Astrocyte of the cerebellum (primary cell): ENCODE measurements at places on chromosomes 7 and 10.

DNA sequence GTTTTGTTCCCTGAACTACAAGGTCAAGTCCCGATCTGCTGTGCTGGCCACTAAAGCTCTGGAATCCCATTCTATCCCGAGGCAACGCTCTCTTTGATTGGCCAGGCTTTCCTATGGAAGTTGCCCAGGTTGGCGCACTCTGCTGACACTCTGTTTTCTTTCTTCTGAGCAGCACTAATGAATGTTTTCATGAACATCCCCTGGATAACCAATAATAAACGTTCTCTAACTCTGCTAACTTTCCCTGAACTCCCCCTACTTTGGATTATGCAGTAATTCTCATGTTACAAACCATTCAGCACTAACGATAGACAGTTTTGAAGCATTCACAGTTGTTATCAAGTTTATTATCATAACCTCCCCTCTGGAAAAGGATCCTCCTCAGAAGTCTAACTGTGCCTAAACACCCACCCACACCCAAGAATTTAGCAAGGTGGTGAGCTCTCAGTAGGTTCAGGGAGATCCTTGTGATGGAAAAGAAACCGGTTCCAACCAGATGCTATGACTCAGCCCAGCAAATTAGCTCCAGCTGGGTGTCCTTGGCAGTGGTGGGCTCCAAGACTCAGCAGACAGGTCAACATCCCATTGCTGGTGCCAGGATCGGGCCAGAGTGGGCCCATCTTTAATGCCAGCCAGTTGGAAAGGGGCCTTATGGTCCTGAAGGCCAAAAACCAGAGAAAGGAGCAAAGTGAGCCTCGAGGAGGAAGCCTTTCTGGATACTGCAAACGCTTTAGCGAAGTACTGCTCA is 68.4 kb downstream of the CREB3L2 start:
- DNase-seq = peak; percentile 62

DNA sequence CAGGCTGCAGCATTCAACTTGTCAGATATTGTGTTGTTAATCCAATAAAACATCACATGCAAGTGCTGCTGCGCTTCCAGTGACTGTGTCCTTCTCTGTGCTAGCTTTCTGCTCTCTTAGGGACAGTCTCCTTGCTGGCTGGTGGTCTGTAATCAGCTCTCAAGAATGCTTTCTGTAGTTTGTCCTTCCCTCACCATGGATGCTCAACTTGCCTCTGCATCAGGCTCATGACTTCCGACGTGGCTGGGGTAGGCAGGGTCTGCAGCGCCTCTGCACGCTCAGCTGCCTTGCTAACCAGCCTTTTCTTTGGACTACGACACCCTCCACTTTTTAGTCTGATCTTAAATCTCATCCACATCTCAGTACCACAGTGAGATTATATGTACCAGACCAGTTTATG is 58.3 kb downstream of the MMRN2 start:
- DNase-seq = no peak

- no peak for DNase-seq
Measured at GRCh38 chr7:108254259-108254658, 124.1 kb upstream of the LAMB4 start.

DNA sequence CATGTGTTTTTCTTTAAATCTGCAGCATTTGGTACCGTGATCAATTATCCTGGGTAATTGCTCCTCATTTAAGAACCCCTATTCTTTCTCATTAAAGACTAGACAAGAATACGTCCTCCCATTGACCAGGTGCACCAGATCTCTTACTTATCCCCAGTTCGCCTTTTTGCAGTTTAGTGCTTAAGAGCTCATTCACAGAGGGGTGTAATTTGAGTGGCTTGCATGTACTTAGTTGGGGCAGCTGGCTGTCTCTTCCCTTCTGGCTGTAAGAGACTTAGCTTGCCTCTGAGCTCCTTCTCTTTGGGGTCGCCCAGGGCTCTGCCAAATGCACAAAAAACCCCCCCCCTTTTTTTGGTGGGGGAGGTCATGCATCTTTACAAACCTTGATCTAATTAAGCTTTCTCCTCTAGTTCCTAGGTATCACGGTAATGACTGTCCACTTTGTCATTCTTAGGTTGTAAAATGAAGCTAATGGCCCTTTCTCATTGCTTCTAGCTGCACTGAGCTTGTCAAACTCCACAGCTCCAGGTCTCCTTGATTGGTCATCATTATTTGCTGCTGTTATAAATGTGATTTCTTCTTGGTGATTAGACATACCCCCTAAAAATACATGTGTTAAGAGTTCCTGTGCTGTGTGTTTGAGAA is 26.3 kb downstream of the GAD2 start:
- no peak for DNase-seq

DNA sequence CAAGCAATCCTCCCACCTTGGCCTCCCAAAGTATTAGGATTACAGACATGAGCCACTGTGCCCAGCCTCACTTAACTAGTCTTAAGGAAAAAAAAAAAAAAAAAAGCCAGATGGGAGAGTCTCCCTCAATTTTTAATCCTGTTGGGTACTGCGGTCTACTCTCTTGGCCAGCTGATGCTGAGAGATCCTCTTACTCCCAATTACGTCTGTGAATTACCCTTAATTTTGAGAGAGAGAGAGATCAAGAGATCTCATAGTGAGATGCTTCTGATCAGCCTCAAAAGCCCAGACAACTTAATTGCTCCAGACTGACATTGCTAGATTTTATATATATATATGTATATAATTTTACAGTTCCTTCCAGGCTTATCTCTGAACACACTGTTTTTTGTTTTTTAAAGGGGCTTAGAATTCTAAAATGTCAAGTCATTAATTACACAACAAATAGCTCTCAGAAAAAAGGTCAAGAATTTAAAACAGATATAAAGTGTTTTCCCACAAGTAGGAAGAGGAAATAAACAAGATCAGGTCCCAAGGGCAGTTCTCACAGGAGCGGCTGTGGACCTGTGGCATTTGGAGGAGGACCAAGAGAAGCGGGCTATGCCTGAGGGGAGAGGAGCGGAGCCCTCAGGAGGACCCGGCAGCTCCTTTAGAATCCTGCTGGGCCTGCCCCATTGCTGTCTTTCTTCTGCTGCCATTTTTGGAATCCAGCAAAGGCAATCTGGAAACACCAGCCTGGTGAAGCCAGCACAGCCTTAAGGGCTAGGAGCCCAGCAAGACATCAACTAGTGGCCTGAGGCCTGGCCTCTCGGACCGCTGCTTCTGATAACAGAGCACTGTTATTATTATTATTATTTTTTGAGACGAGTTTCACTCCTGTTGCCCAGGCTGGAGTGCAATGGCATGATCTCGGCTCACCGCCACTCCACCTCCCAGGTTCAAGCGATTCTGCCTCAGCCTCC is 30.1 kb downstream of the DENND2A start:
- DNase-seq = no peak

GRCh38 chr10:63798599-63799498 is 277.6 kb downstream of the REEP3 start:
- DNase-seq = peak; percentile 100
